ENCODE measurements at places on chromosomes 7 and 10. TPM values are rescaled to one million over a fixed set of nuclear protein-coding genes. Genes with fewer than 3 reads are reported as not detected.

OPALIN gene
- polyA plus RNA-seq: not detected

BRAF gene
- polyA plus RNA-seq: 13.9 TPM

ADAMTS14 gene
- not detected for polyA plus RNA-seq

GBX1 gene
- polyA plus RNA-seq: not detected

OGDH gene
- polyA plus RNA-seq: 25.0 TPM

TDRD1 gene
- 0.41 TPM for polyA plus RNA-seq

FRMD4A gene
- polyA plus RNA-seq: 0.62 TPM

PTF1A gene
- not detected for polyA plus RNA-seq

TNPO3 gene
- polyA plus RNA-seq: 30.4 TPM

EPHA1 gene
- 41.4 TPM for polyA plus RNA-seq

ORC5 gene
- 26.3 TPM for polyA plus RNA-seq

NPTX2 gene
- polyA plus RNA-seq: not detected

GSDME gene
- polyA plus RNA-seq: not detected

CUZD1 gene
- polyA plus RNA-seq: 1.5 TPM

SPDYE6 gene
- 0.14 TPM for polyA plus RNA-seq

JCAD gene
- polyA plus RNA-seq: not detected

RASA4B gene
- polyA plus RNA-seq: 11.3 TPM

CAV1 gene
- polyA plus RNA-seq: not detected

IDI1 gene
- 26.8 TPM for polyA plus RNA-seq

NRCAM gene
- polyA plus RNA-seq: 2.8 TPM

IDI2 gene
- polyA plus RNA-seq: not detected

TPST1 gene
- polyA plus RNA-seq: 2.2 TPM

TRPV5 gene
- polyA plus RNA-seq: not detected
